ENCODE measurements at places on chromosomes 16 and 17.

GRCh38 chr16:81492965-81493754 is 48.6 kb downstream of the CMIP start:
- no peak for DNase-seq

GRCh38 chr17:66430846-66431795 is 128.7 kb downstream of the PRKCA start:
- no peak for DNase-seq

DNA sequence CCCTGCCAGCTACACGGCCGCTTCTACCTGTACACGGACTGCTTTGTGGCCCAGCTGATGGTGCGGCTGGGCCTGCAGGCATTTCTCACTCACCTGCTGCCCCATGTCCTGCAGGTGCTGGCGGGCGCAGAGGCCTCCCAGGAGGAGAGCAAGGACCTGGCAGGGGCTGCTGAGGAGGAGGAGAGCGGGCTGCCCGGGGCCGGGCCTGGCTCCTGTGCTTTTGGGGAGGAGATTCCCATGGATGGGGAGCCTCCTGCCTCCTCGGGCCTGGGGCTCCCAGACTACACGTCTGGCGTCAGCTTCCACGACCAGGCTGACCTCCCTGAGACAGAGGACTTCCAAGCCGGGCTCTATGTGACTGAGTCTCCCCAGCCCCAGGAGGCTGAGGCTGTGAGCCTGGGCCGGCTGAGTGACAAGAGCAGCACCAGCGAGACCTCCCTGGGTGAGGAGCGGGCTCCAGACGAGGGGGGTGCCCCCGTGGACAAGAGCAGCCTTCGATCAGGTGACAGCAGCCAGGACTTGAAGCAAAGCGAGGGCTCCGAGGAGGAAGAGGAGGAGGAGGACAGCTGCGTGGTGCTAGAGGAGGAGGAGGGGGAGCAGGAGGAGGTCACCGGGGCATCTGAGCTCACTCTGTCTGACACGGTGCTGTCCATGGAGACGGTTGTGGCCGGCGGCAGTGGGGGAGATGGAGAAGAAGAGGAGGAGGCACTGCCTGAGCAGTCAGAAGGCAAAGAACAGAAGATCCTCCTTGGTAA is 3.5 kb downstream of the WDR81 start:
- DNase-seq, result no peak

- DNase-seq, result no peak
These were observed 13.6 kb downstream of the TMEM220 start for GRCh38 chr17:10716218-10716617.

DNA sequence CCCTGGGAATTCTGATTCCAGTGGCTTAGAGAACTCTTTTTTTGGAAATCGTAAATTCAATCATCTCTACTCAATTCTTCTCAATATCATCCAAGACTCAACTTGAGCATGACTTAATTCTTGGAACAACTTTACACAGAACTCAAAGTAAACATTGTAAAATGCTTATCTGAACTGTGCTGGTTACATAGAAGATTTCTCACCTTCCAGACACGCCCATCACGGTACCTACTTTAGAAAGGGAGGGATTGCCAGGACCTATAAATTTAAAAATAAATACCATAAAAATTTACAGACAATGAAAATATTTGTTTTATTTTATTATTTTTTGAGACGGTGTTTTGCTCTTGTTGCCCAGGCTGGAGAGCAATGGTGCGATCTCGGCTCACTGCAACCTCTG is 26.5 kb downstream of the MAP1LC3B start:
- no peak for DNase-seq

DNA sequence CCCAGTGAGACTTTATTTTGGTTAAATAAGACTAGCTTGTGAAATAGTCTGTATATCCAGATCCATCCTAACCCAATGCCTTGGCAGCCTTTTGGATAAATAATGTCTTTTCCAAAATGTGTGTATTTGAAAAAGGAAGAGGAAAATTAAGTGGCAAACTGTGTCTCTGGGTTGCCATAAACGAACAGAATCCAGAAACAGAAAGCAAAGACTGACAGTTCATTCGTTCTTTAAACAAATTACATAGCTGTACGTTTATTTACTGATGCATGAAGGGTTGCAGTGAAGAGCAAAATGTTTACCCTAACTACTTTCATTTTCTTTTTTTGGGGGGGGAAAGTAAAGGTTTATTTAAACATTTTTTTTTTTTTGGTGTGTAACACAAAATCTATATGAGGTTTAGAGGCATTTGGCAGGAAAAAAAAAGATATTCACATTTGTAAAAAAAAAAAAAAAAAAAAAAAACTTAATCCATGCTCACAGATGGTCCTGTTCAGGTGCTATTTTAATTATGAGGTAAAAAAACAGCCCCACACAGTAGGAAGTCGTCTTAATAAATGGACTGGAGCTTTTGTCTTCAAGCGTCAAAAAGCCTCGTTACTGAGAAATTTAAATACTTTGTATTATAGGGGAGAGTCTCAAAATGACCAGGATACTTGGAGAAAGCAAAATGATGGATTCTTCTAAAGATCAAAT is 245.9 kb downstream of the FTO start:
- no peak for DNase-seq

DNA sequence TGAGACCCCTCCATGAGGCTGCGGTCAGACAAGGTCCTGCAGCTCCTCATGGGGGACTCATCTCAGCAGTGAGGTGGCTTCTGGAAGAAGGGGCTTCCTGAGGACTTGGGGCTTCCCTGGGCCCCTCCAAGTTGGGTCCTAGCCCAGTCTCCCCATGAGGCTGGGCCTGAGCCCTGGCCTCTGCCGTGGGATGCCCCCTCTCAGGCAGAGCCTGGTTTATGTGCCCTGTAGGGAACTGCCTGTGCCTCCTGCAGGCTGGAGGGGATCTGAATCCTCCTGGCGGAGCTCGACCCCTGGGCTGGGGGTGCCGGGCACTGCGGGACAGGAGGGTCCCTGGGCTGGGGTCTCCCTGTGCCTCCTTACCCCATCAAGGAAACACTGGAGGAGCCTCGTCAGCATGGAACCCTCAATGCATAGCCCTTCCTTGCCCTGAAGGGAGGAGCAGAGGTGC is 45.8 kb downstream of the TNFRSF13B start:
- no peak for DNase-seq

DNA sequence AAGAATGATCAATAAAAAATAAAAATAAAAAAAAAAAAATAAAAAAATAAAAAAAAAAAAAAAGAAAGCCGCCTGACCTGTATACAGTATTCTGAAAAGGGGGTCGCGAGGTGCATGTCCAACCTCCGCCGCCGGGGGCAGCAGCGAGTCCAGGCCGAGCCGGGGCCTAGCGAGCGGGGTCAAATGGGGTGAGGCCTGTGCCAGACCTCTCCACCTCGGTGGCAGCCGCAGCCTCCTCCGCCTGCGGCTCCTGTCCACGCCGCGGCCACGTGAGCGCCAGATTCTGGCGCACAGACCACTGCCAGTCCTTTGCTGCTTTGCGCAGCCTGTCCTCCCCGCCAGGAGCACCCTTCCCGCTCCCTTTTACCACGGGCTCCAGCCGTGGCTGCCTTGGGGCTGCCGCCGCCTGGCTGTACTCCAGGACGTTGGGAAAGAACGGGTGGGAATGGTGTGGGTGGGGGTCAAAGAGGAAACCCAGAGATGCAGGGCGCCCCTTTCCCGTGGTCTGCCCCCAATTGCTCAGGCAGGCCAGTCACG is 2.4 kb upstream of the BCKDK start:
- peak; percentile 89 for DNase-seq

DNA sequence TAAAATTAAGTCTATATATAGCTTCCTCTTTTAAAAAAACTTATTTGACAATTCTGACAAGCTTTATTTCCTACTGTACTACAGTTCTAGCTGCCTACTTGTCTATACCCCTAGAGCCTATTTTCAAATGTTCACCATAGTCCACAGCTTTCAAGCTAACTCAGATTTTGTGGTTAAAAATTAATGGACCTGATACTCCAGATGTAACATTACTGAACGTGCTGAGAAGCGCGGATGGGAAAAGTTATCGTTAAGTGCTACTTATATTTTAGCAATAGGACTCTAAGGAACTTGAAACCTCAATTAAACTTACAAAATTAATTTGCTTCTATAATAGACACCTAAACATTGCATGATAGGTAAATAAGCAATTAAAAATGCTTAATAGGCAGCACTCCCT is 31.2 kb downstream of the GNA13 start:
- no peak for DNase-seq

GRCh38 chr16:10997485-10997884 is 53.1 kb downstream of the CLEC16A start:
- DNase-seq, result no peak

GRCh38 chr17:73066148-73066884 is 26.2 kb downstream of the SLC39A11 start:
- no peak for DNase-seq

DNA sequence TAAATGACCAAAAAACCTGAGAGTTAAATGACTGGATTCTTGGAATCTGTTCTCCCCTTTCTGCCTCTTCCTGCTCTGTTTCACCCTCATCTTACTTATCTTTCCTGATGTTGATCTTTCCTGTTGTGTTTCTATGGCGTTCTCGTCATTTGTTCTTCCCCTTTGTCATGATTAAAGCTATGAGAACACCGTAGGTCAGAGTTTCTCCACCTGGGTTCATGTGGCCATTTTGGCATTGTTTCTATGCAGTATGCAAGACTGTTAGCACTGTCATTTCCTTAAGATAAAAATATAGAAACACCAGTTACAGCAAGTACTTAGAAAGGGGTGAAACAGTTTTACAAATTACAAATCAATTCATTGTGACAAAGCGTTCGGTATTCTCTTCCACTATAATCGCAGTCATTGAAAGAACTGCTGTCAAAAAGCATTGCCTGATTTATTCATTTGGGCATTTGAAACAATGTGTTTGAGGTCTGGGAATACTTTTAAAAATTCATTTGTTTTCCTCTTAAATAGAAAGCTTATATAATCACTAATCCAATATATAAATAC is 166.0 kb downstream of the PHKB start:
- no peak for DNase-seq

DNA sequence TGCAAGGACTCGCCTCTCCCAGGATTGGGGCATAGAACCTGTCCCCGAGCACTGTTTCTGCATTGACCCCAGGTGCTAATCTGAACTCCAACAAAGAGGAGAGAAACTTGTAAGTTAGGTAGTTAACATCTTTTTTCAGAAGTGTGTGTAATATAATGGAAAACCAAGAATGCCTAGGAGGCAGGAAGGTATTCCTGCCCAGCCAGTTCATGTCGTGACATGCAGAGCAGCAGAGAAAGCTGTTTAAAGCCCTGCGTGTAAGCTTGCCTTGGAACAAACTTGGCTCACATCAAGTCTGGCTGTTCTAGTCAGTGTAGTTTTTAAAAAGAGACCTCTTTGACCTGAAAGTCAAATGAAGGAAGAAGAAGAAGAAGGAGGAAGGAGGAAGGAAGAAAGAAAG is 2.1 kb upstream of the GNA13 start:
- DNase-seq, result no peak

- no peak for DNase-seq
These were observed 7.1 kb upstream of the SRCAP start for GRCh38 chr16:30691907-30692306.

GRCh38 chr16:63422715-63423114 is 1386.5 kb upstream of the CDH8 start:
- DNase-seq, result no peak

GRCh38 chr16:1002399-1003166 is 21.0 kb downstream of the SOX8 start:
- DNase-seq, result peak; percentile 62

DNA sequence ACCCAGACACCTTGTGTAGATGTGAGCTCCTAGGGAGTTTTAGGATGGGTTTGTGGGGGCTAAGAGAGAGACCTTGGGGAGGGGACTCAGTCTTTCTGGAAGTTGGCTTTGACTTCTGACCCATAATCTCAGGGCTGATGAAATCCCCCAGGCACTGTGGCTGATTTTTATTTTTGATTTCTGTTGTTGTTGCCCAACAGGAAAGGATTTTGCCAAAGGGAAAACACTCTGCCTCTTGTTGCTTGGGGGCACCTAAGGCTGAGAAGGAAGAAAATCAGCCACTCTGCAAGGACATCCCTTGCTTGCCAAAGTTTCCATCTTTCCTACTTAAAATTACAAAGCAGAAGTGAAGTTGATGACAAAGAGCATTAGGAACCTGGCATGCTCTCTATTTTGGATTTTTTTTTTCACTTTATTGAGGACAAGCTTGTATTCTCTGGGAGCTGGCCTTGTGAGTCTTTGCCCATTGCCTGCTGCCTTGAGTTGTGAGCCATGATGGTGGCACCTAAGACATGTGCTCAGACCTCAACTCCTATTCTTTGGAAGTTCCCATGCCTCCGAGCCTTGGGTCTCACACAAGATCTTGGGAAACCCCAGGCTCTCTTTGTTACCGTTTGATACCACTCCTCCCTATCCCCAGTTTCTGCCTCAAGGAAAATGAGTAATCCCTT is 3.2 kb upstream of the C1QTNF1 start:
- no peak for DNase-seq

DNA sequence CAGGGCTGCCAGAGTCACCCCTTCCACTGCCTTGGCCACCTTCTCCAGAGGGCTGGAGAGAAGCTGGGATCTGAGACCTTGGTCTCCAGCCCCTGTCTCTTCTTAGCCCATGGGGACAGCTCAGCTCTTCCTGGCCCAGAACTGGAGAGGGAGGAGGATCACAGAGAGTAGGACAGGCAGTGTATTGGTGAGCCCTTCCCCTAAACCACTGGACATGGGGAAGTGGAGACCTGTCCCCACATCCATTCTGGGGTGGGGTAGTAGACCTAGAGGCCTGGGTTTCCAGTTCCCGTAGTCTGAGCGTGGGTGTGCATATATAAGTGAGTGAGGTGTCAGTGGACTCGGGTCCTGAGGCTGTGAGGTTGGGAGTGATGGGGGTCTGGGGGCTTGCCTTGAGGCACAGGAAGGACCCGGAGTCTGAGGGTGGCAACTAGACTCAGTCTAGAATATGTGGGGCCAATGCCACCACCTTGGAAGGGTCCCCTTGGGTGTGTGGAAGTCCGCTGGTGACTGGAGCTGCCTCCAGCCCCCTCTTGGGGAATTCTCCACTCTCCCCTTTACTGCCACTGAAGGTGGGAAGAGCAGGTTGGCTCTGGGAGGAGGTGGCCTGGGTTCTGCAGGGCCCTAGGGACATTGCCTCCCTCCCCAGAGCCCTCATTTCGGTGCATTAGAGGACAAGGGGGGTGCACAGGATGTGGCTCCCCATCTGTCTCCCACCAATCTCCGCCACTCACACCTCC is 19.9 kb downstream of the GJD3 start:
- DNase-seq, result no peak

- no peak for DNase-seq
These were observed 55.0 kb upstream of the ZNF469 start for GRCh38 chr16:88327561-88328312.

DNA sequence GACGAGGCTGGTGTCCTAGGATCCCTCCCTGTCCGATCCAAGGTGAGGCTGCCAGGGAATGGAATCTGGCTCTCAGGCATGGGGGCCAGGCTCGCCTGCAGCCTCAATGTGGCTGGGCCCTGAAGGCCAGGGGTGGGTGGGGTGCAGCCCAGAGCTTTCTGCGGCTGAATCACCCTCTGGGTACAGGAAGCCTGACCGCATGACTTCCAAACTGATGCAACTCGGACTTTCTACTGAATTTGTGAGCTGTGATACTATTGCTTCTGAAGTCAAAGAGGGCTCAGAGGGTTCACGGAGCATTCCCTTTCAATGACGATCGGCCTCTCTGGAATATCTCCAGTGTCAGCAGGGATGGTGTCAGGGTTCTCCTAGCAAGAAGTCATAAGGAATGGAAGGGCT is 123.7 kb downstream of the METRNL start:
- DNase-seq, result peak; percentile 92
